ENCODE measurements at places on chromosomes 4 and X.
A peak's percentile ranks its signal among the peaks of the same experiment; 100 is the strongest.

- no peak for DNase-seq
Measured at GRCh38 chrX:15448010-15448639, 45.0 kb downstream of the PIR start.

- no peak for DNase-seq
Measured at GRCh38 chrX:129642641-129643040, 12.1 kb downstream of the APLN start.

- no peak for DNase-seq
Measured at GRCh38 chr4:184371390-184371787, 103.0 kb downstream of the IRF2 start.

DNA sequence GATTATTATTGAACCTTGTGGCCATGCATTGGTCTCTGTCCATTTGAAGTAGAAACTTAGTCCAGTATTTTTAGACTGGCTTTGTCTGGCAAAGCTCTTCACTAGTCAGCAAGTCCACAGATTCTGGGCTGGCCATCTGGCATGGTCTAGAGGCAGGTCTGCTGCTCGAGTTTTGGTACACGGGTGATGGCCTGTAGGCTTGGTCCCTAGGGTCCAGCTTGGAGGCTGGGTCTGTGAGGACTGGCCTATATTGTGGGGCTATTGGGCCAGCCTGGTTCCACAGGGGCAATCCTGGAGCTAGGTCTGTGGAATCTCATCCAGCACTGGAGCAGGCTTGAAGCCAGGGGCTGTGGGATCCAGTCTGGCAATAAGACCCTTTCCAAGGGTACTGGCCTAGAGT is 607.6 kb upstream of the KLHL4 start:
- DNase-seq: no peak

GRCh38 chrX:96455078-96455477 is 229.6 kb upstream of the DIAPH2 start:
- no peak for DNase-seq

DNA sequence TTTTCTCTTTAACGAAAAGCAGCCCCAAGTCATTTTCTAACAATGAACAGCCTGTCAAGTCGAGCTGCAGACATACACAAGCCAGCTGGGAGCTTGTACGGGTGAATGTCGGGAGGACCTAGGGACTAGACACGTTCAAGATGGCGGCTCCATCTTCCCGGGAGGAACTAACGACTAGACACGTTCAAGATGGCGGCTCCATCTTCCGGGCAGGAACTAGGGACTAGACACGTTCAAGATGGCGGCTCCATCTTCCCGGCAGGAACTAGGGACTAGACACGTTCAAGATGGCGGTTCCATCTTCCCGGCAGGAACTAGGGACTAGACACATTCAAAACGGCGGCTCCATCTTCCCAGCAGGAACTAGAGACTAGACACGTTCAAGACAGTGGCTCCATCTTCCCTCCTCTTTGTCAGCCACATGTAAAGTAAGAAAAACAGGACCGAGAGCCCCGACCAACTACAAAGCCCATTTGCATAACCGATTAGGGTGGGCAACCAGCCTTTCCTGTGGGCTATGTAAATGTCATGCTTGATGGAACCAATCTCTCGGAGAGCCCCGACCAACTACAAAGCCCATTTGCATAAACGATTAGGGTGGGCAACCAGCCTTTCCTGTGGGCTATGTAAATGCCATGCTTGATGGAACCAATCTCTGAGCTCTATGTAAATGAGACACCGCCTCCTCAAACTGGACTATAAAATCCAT is 175.5 kb downstream of the DHRSX start:
- DNase-seq: peak; percentile 81

- DNase-seq: peak; percentile 56
Measured at GRCh38 chr4:18882468-18882867, 860.9 kb upstream of the LCORL start.

DNA sequence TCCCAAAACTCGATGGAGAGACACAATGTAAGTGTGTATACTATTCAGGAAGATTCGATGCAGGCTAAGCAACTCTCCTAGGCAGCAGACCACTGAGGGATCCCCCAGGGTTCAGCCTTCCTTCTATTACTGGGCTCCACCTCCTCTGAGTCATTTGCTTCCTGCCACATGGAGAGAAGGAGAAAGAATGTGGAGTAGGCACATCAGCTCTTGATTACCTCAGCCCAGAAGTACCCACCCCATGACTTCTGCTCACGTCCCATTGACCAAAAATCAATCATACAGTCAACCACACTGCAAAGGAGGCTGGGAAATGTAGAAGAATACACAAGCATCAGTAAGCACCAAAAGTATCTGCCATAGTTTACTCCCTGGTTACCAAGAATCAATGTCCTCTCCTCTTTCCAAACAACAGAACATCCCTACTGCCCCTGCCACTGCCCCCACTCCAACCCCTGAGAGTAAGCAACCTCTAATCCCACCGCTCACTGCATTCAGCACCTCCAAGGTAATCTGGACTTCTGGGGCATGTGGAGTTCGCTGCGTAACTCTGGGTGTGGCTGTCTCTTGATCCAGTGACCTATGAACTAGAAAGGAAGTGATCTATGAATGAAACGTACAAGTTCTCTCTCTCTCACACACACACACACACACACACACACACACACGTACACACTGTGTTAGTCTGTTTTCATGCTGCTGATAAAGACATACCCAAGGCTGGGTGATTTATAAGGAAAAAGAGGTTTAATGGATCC is 91.2 kb upstream of the C1QTNF7 start:
- DNase-seq: peak; percentile 50

DNA sequence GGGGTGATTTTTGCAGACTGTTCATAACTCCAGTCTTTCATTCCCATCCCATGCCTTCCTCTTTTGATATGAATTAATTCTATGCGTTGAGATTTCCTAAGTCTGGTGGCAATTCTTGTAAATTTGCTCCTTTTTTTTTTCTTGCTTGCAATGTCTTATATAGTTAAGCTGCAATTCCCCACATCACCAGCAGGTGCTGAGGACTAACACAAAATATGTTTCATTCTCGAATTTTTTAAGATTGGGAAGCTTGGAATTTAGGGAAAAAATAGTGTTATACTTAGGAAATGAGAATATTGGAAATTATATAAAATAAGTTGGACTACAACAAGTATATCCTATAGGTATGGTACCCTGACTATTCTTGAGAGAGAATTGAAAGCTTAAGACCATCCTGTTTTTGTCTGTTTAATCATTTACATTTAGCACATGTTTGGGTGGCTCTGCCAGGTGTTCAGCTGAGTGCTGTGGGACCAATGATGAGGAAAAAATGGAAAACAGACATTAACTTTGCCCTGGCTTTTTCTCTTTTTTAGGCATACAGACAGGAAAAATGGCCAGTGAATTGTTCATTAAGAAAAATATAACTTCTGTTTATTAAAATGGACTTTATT is 30.2 kb downstream of the AFF2 start:
- no peak for DNase-seq

DNA sequence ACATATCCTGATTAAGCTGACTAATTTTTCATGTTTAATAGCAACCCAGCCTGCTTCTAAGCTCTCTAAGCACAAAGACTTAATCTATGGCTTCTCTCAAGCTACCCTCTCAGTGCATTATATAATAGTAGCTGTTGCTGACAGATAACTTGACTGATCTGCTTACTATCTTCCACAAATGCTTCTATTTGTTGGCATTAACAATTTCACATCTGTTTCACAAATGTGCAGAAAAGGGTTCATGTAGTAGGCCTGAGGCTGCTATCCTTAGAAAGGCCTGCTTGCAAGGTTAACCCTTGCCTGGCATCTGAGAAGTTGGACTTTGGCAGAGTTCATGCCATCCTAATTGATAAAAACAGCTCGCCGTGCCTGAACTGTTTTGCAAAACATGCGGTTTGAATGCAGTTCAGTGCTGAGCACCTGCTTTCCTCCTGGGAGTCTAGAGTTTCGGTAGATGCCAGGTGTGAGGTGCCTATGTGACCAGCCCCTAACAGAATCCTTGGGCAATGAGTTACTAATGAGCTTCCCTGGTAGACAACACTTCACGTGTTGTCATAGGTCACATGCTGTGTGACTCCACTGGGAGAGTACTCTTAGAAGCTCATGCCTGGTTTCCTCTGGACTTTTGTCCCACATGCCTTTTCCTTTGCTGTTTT is 68.4 kb downstream of the NSG1 start:
- DNase-seq: peak; percentile 18

- no peak for DNase-seq
Measured at GRCh38 chrX:9943420-9943819, 23.7 kb upstream of the CLDN34 start.

DNA sequence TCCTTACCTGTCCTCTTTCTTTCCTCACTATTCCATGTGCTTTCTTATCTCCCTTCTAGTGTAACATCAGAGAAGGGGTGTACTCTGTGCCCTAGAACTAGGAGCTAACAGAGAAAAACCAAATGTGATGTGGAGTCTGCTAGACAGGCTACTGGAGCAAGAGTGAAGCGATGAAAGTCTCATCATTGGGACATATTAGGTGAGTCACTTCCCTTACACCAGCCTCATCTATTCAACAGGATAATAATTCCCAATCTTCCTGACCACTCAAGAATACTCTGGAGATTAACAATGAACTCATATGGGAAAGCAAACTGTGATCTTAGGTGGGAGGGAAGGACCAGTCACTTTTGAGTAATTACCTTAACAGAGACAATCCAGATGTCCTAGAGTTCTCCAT is 58.1 kb downstream of the RAB40A start:
- no peak for DNase-seq

DNA sequence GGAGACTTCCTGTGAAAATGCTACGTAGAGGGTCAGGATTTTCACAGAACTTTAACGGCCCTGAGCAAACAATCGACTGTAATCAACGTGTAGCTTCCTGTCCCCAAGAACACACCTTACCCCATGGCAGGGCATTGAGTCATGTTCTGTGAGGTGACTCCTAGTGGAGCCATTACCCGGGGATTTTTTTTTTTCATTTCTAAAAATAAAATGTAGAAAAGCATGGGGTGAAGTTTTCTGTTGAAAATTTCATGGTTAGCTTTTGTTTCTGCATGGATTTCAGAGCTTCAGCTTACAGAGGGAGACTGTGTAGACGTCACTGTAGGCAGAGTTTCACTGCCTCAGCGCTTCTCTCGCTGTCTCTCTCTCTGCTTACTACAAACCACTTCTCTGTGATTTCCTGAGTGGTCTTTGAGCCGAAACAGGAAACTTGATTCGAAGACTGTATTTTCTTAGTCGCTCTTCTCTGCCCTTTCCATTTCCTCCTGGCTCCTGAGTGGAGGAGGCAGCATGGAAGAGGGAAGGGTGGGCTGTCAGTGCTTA is 111.7 kb downstream of the NFKB1 start:
- no peak for DNase-seq
